Activated CD8-positive, alpha-beta memory T cell treated with anti-CD3 and anti-CD28 coated beads, Interleukin-2, amount 10 ng/mL, durations not matched to agents 7 days and 5 days (primary cell): ENCODE measurements at places on chromosomes 4 and X. TPM values are rescaled to one million over a fixed set of nuclear protein-coding genes. Genes with fewer than 3 reads are reported as not detected.

The DIPK2B gene
- total RNA-seq, result not detected

The LRCH2 gene
- total RNA-seq, result not detected

The UGT2B10 gene
- not detected for total RNA-seq

The MND1 gene
- 25.2 TPM for total RNA-seq

The HGFAC gene
- not detected for total RNA-seq

The SEC24D gene
- total RNA-seq, result 40.3 TPM

The GLUD2 gene
- 0.80 TPM for total RNA-seq

The CSAG1 gene
- not detected for total RNA-seq

The STAG2 gene
- 112 TPM for total RNA-seq

The CXCL8 gene
- 0.80 TPM for total RNA-seq

The FGFR3 gene
- total RNA-seq, result 0.15 TPM

The FMR1NB gene
- not detected for total RNA-seq

The PCDH10 gene
- total RNA-seq, result not detected

The LEF1 gene
- 30.6 TPM for total RNA-seq

The USP17L26 gene
- not detected for total RNA-seq

The NLRP2B gene
- total RNA-seq, result not detected

The RS1 gene
- total RNA-seq, result not detected

The REELD1 gene
- total RNA-seq, result not detected

The TENM3 gene
- not detected for total RNA-seq

The CASP3 gene
- total RNA-seq, result 70.7 TPM

The HELT gene
- not detected for total RNA-seq

The ANK2 gene
- total RNA-seq, result 1.8 TPM

The SMIM10 gene
- 0.44 TPM for total RNA-seq

The NPY5R gene
- total RNA-seq, result not detected

The SLC30A9 gene
- total RNA-seq, result 33.9 TPM

The HSFX2 gene
- 0.23 TPM for total RNA-seq

The ASB12 gene
- total RNA-seq, result 0.33 TPM

The SSX4 gene
- not detected for total RNA-seq

The NPY2R gene
- not detected for total RNA-seq

The FAM47B gene
- not detected for total RNA-seq

The SRPX2 gene
- not detected for total RNA-seq

The TMEM31 gene
- not detected for total RNA-seq

The PABPC5 gene
- total RNA-seq, result not detected

The TMEM144 gene
- total RNA-seq, result not detected

The CXCR3 gene
- 119 TPM for total RNA-seq

The SMR3B gene
- total RNA-seq, result not detected
